Stimulated activated CD4-positive, alpha-beta T cell treated with anti-CD3 and anti-CD28 coated beads, TNF-alpha, amount 100 ng/mL, for 1 hour (primary cell): ENCODE measurements at places on chromosomes 2 and 18.

DNA sequence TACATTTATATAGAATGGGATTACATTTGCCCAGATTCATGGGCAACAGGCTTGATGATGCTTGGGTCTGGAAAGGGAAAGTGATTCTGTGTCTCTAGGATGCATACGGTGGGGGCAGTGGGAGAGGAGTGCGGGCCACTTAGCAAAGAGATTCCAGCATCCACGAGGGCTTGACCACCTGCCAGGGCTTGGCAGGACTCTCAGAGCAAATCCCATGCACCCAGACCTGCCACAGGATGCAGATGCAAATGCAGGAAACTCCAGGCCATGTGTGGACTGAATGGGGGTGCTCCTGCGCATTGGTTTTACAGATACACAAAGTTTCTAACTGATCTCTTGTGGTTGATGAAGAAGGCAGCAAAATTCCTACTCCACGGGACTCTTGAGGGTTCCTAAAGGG, 334.7 kb downstream of the CYRIA start:
- no peak for DNase-seq

DNA sequence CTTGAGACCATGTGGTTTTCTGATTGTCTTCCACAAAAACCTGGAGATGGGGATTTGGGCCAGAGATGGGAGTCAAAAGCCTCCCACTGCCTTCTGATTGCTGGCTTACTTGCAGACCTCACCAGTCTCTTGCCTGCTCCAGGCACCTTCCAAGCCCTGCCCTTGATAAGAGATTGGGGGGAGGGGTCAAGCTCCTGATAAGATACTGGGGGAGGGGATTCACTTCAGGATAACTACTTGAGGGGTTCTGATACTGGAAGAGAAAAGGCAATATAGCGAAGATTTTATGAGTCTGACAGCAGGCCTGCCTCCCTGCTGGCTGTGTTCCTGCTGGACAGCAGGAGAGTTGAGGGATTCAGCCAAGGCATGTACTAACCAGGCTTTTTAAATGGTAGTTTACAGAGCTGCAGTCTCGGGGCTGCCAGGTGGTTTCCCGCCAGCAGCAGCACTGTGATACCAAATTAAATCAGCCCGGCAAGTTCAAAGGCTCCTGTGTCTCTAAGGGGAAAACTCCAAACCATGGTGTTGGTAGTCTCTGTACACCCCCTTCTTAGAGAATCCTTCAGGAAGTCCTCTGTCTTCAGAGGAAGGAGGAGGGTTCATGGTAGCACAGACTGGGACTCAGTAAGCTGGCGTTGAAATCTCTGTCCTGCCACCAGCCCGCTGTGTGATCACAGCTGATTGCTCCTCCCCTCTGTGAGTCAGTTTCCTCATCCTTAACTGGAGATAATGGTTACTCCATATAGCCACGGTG, 58.3 kb downstream of the FBXO36 start:
- DNase-seq = no peak

DNA sequence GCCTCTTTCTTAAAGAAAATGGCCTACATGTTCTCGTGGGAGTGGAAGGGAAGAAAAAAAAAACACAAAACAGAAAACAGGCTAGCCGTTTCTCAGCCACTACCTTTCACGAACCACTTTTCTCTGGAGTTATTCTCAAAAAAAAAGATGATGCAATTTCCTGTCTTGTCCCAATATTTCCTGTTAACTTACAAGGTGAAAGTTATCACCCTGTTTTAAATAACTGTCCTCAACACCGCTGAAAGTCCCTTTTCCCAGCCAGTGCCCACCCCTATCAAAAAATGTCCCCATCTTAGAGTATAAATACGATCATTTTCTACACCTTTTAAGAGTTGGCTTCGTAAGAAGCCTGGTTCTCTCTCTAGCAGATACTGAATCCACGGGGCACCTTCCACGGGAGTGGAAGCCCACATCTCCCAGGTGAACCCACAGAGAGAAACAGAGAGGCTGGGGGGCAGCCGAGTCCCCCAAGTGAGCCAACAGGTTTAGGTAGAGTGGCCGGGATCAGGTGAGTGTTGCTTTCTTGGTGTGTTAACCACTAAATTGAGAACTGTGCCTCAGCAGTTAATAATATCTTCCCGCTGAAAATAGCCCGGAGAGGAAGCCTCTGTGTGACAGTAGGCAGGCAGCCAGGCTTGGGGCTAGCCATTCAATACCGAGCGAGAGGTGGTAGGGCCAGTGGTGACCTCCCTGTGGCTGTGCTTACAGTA, 15.9 kb downstream of the SMAD7 start:
- no peak for DNase-seq

GRCh38 chr2:202005272-202005887, 28.3 kb upstream of the FZD7 start:
- DNase-seq = no peak

DNA sequence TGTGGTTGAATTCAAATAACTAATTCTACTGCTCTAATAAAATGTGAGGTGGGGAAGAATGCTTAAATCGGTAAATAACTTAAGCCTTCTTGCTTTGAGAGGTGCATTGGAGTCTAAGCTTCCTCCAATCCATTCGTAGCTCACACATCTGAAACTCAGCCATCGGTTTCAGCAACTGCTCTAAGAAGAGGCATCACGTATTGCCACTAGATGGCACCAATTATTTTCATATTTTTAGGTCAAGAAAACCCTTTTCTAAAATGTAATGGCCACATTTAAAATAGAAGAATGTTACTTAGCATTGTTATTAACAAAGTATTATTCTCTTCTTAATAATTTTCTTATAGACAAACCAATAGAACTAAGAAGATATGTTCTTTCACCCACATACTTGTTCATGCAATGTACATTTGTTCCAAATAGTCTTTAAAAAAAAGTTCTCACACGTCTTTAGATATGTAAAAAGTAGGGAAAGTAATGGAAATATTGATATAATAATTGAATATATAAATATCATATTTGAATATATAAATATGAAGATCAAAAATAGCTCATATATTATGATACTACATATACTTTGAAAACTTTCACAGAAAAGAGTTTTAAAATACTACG, 229.8 kb downstream of the CCDC178 start:
- no peak for DNase-seq

GRCh38 chr2:186032102-186032738, 293.6 kb downstream of the FSIP2 start:
- DNase-seq = no peak

- DNase-seq = no peak
Measured at GRCh38 chr2:77666251-77666980, 144.2 kb upstream of the LRRTM4 start.

DNA sequence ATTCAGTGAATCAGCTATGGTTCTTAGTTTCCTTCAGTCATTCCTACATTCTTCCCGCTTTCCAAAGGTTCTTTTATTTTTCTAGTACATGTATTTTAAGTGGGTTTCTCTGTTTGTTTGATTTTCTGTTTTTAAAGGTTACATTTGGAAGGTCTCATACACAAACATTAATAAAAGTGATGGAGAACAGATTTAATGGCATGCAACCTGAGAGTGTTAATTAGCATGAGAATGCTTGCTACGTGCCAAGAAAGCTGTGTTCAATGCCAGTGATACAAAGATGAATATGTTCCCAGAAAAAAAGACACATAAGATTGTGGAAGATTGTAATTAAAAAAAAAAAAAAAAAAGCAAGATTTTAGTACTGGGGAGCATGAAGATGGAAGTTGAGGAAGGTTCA, 61.8 kb upstream of the CDC42EP3 start:
- no peak for DNase-seq

GRCh38 chr18:58666176-58666575, 5.1 kb upstream of the MALT1 start:
- DNase-seq = no peak

DNA sequence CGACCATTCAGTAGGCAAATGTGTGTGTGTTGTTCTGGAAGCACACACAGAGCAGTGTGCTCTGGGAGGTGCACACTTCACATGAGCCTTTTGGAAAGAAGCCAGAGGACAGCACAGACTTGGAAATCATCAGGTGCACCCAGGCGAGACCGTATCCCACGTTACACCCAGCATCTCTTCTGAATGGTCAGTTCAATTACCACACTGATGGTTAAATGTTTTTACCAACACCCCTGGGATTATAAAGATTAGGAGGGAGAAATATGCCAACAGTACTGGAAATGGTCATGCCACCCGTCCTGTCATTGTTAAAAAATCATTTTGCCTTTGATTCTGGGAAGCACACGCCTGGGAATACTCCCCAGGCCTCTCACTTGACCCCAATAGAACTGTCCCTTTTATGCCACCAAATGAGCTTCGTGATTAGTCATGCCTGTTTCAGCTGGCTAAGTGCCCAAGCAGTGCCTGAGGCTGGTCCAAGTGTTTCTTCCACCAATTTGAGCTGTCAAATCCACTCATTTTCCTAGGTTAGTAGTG, 183.7 kb downstream of the NRP2 start:
- DNase-seq = no peak

GRCh38 chr2:212180408-212181083, 358.1 kb downstream of the ERBB4 start:
- no peak for DNase-seq

DNA sequence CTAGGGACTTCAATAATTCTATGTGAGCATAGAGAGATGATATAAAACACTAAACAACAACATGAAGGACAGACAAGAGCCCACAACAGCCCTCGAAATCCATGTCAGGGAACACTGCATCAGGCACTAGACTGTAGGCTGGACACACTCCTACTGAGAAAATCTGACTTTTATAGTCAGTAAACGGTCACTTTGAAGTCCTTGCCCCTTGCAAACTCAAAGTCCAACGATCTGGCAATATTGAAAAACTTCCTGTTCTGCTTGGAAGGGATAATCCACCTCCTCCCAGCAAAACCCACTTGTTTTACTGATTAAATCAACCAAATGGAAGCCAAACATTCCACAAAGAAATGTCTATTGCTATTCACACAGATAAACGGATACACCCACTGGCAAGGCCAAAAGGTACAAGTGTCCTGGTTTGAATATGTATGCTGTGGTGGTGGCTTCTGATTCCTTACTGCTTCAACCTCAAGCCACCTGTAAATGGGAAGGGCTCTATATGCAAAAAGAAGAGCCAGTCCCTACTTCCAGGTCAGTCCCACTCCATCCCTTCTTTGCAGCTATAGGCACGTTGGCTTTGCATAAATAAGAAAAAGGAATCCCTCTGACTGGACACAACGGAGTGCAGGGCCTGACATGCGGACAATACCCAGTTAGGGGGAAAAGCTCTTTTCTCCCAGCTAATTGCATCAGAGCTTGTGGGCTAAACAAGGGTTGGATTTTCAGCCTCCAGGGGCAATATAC, 56.6 kb downstream of the STK39 start:
- no peak for DNase-seq

DNA sequence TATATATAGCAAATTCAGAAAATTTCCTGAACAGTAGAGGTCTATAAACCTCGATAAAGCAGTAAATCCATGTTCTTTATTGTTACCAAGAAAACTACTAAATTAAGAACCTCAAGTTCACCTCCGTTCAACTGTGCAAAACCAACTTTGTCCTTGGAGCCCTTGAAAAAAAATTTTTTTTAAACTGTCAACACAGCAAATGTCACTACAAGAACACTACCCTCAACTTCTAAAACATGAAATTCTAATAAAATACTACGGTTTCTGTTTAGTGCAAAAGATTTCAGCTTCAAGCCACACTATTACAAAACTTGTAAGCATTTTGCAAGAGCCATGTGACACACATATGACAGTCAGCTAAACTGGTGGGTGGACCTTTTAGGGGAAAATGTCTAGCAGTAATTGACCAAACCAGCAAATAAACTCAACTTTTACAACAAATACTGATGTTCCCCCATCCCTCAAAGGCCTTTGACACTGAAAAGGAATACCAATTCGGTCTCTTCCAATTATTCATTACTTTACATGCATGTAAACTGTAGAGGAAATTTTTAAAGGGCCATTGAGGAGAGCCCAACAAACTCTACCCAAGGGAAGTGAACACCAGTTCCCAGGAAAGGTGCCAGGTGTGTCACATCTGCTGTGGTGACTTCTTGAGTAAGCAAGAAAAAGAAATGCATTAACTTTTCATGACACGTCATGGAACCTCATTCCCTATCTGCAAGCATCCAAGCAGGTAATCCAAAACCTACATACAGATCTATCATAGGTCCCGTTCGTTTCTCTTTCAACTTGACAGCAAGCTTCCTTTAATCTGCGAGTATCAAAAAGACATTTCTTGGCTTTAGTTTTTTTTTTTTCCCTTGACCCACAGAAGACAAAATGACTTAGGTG, 1.4 kb downstream of the RAB1A start:
- DNase-seq = no peak

DNA sequence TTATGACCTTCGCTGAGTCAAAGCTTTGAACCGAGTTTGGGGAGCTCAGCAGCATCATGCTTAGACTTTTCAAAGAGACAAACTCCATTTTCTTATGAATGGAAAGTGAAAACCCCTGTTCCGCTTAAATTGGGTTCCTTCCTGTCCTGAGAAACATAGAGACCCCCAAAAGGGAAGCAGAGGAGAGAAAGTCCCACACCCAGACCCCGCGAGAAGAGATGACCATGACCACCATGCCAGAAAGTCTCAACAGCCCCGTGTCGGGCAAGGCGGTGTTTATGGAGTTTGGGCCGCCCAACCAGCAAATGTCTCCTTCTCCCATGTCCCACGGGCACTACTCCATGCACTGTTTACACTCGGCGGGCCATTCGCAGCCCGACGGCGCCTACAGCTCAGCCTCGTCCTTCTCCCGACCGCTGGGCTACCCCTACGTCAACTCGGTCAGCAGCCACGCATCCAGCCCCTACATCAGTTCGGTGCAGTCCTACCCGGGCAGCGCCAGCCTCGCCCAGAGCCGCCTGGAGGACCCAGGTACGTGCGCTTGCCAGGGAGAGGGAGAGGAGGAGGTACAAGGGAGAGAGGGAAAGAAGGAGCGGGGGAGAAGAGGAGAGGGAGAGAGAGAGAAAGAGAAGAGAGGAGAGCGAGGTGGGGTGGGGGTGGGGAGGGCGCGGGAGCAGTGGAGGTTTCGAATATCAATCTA, at the start of gene DLX1:
Gene DLX1, plus strand, starts transcription at position 48 of the 700 bp plus-strand sequence. Its CDS starts 171 bp downstream, at position 219.
- no peak for DNase-seq

DNA sequence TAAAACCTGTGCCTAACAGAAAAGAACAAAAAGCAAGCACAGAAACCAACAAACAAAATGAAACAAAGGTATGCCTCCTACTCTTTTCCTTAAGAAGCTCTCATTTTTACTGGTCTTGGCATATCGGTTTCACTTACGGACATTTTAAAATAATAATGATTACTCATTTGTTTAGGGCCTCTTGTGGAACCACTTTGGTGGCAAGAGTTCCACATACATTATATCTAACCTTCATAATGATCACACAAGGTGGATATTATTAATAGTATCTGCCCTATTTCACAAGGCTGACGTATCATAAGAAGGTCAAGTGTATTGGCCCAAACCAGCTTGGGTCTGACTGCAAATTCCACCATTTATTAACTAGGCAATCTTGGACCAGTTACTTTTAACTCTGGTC, 304.7 kb downstream of the TCF4 start:
- no peak for DNase-seq

DNA sequence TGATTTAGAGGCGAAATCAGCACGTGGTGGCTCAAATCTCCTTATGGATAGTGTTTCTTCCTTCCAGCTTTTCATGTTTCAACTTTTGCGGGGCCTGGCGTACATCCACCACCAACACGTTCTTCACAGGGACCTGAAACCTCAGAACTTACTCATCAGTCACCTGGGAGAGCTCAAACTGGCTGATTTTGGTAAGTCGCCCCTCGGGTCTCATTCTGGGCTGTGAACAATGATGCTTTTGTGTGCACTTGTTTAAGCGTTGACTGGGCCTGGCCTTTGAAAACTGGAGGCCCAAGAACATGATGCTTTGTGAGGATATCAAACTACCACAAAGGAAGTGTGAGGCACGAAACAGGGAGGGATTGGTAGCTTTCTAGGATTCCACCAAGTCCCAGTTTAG, 27.4 kb downstream of the CDK15 start:
- no peak for DNase-seq

- DNase-seq = no peak
Measured at GRCh38 chr2:60963190-60963589, 54.3 kb upstream of the PEX13 start.

GRCh38 chr2:74005786-74006185, 21.1 kb downstream of the TET3 start:
- no peak for DNase-seq
